ENCODE measurements at places on chromosomes 4 and X. TPM values are rescaled to one million over a fixed set of nuclear protein-coding genes. Genes with fewer than 3 reads are reported as not detected.
A peak's percentile ranks its signal among the peaks of the same experiment; 100 is the strongest.

HMX1 gene
- total RNA-seq: not detected

PALLD gene
- total RNA-seq: 16.7 TPM

F11 gene
- not detected for total RNA-seq

COL4A6 gene
- total RNA-seq: not detected

SHROOM4 gene
- not detected for total RNA-seq

TLR3 gene
- total RNA-seq: 0.09 TPM

DNA sequence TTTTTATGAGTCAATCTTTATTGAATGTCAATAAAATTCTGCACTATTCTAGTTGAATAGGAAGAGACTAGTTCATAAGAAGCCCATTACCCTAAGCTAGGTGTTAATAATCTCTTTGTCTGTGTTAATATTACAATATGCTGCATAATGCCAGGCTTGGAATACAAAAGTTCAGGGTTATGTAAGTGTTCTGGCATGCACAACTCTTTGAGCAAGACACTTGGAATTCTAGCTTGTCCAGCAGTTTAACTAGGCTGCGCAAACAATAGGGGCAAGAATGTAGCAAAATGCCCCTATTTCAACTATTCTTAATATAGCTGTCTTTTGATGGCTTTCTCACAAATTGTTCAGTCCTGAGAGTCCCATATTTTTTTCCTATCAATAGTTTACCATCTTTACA, 31.3 kb upstream of the ETNPPL start:
- no peak overlapping the region for H3K4me3 ChIP-seq
- DNase-seq: no peak
- H3K36me3 ChIP-seq: no peaks in the 10 kb centered on the region
- H3K27ac ChIP-seq: no peak overlapping the region
- H3K4me1 ChIP-seq: no peaks in the 10 kb centered on the region
- no peaks in the 10 kb centered on the region for H3K27me3 ChIP-seq

DNA sequence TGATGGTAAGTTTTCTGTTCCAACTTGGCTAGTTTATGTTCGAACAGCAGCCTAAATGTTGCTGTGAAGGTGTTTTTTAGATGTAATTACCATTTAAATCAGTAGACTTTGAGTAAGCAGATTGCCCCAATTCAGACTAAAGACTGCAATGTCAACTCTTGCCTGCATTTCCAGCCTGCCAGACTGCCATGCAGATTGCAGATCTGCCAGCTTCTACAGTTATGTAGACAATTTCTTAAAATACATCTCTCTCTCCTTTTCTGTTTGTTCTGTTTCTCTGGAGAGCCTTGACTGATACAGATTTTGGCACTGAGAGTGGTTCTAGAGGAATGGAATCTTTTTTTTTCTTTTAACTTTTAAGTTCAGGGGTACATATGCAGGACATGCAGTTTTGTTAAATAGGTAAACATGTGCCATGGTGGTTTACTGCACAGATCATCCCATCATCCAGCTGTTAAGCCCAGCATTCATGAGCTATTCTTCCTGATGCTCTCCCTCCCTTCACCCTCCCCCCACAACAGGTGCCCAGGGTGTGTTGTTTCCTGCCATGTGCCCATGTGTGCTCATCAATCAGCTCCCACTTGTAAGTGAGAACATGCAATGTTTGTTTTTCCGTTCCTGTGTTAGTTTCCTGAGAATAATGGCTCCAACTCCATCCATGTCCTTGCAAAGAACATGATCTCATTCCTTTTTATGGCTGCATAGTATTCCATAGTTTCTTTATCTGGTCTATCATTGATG, 227.8 kb downstream of the CPE start:
- no peak for DNase-seq
- no peaks in the 10 kb centered on the region for H3K27me3 ChIP-seq
- H3K4me3 ChIP-seq: no peak overlapping the region
- no peaks in the 10 kb centered on the region for H3K4me1 ChIP-seq
- H3K36me3 ChIP-seq: no peaks in the 10 kb centered on the region

DNA sequence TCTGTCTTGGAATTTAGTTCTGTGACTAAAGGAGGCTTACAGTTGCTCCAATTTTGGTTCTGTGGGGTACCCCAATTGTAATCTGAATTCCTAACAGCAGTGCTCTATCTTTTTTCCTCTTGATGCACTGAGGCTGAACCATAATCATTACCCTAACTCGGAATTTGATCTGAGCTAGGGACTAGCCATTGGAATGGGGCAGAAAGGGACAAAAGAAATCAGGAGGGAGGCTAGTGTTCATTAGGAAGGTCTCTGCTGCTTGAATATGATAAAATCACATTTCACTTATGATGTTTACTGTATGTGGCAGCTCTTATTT, 2.7 kb downstream of the KLF3 start:
- H3K4me1 ChIP-seq: peaks cover 72% of the 10 kb centered on the region
- H3K27ac ChIP-seq: peak overlapping the region; percentile 48
- peak overlapping the region; percentile 80 for H3K4me3 ChIP-seq

DNA sequence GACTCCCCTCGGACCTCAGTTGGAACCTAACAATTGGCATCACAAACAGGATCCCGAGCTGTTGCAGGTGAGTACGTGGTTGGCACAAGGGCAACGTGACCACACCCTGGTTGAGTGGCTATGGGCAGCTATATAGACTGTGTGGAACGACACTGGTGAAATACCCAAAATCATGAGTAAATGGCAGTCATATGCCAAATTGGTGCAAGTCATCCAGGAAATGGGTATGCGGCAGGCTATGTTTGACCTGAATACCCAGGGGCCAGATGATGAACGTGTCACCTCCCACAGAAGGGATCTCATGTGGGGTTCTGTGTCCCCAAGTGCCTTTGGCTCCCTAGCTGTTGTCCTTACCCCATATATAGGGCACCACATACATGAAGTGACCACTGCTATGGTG, 53.2 kb upstream of the CCDC149 start:
- H3K4me1 ChIP-seq: no peaks in the 10 kb centered on the region
- H3K27me3 ChIP-seq: no peaks in the 10 kb centered on the region
- no peak overlapping the region for H3K27ac ChIP-seq
- H3K36me3 ChIP-seq: peaks cover 7% of the 10 kb centered on the region
- DNase-seq: no peak
- no peak overlapping the region for H3K4me3 ChIP-seq

DNA sequence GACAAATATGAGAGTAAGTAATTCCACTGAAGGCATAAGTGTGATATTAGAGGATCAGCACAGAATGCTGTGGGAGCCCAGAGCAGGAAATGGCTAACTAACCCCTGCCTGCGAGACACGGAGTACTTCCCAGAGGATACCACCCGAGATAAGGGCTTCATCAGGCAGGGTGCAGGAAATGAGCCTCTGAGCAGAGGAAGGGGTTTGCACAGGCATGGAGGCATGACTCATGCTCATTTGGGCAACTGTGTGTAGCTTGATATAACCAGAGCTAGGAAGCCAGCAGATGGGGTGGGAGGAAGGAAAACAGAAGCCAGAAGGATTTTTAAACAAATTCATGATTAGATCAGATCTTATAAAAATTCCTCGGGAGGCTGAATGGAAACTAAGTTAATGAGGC, 70.0 kb upstream of the TSPAN5 start:
- DNase-seq: peak; percentile 5
- H3K4me1 ChIP-seq: peaks cover 6% of the 10 kb centered on the region
- H3K27ac ChIP-seq: no peak overlapping the region
- no peak overlapping the region for H3K4me3 ChIP-seq
- H3K27me3 ChIP-seq: no peaks in the 10 kb centered on the region
- peaks cover 10% of the 10 kb centered on the region for H3K36me3 ChIP-seq

DNA sequence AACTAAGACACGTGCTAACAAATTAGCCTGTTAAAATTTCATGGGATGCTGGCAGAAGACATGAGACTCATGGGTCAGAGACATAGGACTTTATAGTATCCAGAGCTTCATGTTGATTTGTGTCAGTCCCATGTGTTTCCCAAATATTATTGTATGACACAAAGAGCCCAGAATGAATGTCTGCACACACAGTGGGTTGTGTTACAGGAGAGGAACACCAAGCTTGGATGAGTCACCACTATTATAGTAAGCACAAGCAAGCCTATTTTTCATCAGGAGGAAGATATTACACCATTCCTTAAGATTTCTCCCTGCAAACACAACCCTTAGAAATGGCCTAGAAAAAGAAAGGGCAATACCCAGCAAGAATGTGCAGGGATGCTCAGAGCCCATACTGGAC, 15.4 kb downstream of the BBS12 start:
- H3K4me3 ChIP-seq: no peak overlapping the region
- H3K27ac ChIP-seq: no peak overlapping the region
- peaks cover 16% of the 10 kb centered on the region for H3K4me1 ChIP-seq

- H3K36me3 ChIP-seq: no peaks in the 10 kb centered on the region
- H3K27me3 ChIP-seq: no peaks in the 10 kb centered on the region
- no peak for DNase-seq
These were observed 36.1 kb upstream of the PHKA2 start for GRCh38 chrX:19019996-19020395.

- no peak overlapping the region for H3K4me3 ChIP-seq
- no peaks in the 10 kb centered on the region for H3K4me1 ChIP-seq
- no peaks in the 10 kb centered on the region for H3K36me3 ChIP-seq
- no peak for DNase-seq
These were observed 211.0 kb downstream of the KCTD8 start for GRCh38 chr4:44237643-44238042.

DNA sequence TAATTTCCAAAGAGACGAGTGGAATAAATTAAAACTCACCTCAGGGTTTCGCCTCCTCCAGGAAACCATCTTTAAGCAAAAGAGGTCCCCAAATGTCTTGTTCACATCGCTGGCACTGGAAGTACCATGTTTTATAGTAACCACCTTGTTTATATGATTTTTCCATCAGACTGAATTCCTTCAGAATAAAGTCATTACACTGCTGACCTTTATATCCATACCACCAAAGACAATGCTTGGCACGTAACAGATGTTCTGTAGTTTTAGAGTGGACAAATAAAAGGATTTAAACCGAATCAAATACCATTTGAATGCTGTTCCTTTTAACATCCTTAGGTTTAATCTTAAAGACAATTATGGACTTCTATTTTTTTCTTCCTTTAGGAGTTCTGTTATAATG, 4.7 kb downstream of the NUDT6 start:
- no peak overlapping the region for H3K4me3 ChIP-seq
- no peaks in the 10 kb centered on the region for H3K27me3 ChIP-seq

DNA sequence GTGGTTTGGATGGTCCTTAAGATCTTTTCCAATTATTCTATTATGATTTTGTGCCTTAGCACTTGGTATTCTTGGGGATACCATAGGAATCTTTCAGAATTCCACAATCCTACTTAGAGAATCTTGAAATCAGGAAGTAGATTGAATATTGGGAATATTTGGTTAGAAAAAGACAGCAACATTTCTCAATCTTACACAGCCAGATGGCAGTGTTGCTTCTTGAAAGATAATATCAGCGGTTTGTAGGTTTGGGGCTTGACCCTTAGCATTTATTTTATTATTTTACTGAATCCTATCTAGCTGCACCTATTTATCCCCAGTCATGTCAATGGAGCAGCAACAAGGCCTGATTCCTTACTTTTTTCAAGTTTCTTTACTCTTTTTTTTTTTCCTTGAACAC, 28.6 kb downstream of the MAGEB1 start:
- H3K27me3 ChIP-seq: peaks cover 4% of the 10 kb centered on the region
- no peaks in the 10 kb centered on the region for H3K36me3 ChIP-seq
- DNase-seq: no peak
- H3K27ac ChIP-seq: no peak overlapping the region

DNA sequence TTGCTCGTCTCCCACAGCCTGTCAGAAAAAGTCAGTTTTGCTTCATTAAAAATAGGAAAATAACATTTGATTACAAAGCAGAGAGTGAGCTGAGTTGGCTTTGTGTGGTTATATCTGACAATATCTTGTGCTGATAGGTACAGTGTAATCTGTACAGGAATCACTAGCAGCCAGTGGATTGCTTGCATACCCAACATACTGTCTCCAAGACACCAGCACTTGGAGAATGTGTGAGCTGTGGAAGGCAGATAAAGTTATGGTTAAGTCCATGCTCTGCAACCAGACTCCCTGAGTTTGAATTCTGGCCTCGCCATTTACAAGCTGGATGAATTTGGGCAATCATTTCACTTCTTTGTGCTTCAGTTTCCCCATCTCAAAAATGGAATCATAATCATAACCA, 57.5 kb upstream of the TMPRSS11F start:
- H3K27me3 ChIP-seq: peaks cover 27% of the 10 kb centered on the region
- H3K4me3 ChIP-seq: no peak overlapping the region
- H3K36me3 ChIP-seq: no peaks in the 10 kb centered on the region
- H3K4me1 ChIP-seq: no peaks in the 10 kb centered on the region

DNA sequence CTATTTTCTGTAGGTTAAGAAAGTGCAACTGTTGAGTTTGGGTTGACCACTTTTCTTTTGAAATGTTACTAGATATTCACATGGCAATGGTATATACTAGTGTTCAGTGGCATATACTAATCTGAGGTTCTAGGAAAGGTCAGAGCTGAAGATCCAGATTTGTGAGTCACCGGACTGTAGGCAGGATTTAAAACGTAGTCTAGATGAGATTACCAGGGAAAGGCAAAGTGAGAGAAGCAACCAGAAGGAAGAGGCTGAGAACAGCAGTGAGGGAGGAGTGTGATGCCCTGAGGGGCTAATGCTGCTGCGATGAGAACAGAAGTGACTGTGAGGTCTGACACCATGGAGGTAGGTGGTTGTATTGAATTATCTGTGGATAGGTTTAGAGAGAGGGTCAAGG, 9.7 kb upstream of the PLA2G12A start:
- peaks cover 11% of the 10 kb centered on the region for H3K27me3 ChIP-seq
- no peaks in the 10 kb centered on the region for H3K4me1 ChIP-seq
- DNase-seq: no peak
- no peaks in the 10 kb centered on the region for H3K36me3 ChIP-seq
- H3K4me3 ChIP-seq: no peak overlapping the region

GRCh38 chr4:88411491-88412096, 32.9 kb downstream of the HERC6 start:
- no peaks in the 10 kb centered on the region for H3K36me3 ChIP-seq
- H3K4me1 ChIP-seq: peaks cover 20% of the 10 kb centered on the region

- H3K4me1 ChIP-seq: peaks cover 9% of the 10 kb centered on the region
- no peaks in the 10 kb centered on the region for H3K27me3 ChIP-seq
- no peak overlapping the region for H3K27ac ChIP-seq
- no peak for DNase-seq
- H3K4me3 ChIP-seq: no peak overlapping the region
These were observed 98.8 kb upstream of the SPRY1 start for GRCh38 chr4:123297836-123298235.

DNA sequence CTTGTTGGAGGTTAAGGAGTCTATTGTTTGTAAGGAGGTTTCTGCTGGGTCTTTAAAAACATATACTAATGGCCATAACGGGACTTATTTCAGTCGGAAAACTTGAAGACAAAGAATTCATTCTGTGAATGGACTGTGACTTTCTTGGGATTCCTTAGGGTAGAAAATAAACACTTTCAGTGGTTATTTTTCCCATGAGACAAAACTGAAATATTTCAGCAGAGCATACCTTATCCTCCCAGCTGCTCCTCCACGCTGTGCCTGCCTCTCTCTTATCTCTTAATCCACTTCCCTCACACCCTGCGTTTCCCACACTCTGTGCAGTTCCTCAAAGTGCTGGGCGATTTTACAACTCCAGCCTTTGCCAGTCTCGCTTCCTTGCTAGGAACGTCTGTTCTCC, 47.1 kb upstream of the SORBS2 start:
- H3K4me3 ChIP-seq: no peak overlapping the region
- H3K27ac ChIP-seq: no peak overlapping the region
- no peaks in the 10 kb centered on the region for H3K27me3 ChIP-seq
- no peak for DNase-seq
